ENCODE measurements at places on chromosomes 5 and 9.
A peak's percentile ranks its signal among the peaks of the same experiment; 100 is the strongest.

GRCh38 chr5:85453026-85453349 is 1068.3 kb upstream of the EDIL3 start:
- DNase-seq = no peak

GRCh38 chr5:127295454-127295853 is 4.9 kb downstream of the MEGF10 start:
- peak; percentile 35 for DNase-seq

GRCh38 chr5:134079748-134080581 is 34.5 kb upstream of the TCF7 start:
- DNase-seq = no peak

DNA sequence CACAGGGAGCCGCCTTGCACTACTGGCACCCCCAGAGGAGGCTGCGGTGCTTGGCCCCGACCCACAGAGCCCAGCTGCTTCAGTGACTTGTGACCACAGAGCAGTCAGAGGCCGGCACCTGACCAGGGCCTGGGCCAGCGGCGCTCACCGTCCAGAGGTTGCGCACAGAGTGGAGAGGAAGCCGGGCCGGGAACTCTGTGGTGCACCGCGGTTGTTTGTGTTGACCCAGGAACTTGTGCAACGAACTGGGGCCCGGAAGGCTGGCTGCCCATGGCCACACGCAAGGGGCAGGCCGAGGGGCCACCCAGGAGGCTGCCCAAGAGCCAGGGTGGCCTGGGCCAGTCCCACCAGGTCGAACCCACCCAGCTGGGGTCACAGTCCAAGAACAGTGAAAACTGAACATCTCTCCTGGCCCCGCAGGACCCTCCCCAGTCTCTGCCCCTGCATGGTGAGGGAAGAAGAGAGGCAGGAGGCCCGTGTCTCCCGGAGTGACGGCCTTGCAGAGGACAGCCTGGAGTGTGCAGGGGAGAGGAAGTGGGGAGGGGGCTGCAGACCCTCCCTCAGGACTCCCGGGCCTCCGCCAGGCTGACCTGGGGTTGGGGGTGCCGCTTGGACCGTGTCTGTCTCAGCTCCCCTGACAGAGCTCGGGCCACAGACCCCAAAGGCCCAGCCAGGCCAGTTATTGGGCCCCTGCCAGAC is 42.8 kb upstream of the EGFL7 start:
- peak; percentile 39 for DNase-seq

DNA sequence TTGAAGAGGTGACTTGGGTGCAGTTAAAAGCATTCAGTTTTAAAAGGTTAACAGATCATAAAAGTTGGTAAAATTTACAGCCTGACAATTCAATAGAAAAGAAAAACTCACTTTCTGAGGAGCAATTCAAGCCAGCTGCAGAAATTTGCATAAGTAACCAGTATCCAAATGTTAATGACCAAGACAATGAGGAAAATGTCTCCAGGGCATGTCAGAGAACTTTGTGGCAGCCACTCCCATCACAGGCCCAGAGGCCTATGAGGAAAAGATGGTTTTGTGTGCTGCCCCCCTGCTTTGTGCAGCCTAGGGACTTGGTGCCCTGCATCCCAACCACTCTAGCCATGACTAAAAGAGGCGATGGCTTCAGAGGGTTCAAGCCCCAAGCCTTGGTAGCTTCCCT is 1406.5 kb upstream of the ACO1 start:
- no peak for DNase-seq

DNA sequence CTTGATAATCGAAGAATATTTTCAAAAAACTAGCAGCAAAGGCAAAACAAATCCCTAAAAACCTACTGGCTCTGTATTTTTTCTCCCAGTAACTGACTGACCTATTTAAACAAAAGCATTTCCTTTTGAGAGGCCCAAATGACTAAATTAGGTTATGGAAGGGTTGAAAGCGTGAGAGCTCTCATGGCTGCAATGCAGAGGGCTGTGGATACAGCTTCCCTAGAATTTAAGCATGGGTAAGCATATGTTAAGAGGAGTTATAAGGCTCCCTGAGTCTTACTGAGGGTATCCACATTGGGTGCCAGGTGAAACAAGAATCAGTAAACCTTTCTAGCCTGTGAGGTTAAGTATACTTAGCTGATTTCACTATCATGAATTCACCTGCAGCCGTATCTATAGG is 32.3 kb downstream of the SHISAL2B start:
- no peak for DNase-seq

DNA sequence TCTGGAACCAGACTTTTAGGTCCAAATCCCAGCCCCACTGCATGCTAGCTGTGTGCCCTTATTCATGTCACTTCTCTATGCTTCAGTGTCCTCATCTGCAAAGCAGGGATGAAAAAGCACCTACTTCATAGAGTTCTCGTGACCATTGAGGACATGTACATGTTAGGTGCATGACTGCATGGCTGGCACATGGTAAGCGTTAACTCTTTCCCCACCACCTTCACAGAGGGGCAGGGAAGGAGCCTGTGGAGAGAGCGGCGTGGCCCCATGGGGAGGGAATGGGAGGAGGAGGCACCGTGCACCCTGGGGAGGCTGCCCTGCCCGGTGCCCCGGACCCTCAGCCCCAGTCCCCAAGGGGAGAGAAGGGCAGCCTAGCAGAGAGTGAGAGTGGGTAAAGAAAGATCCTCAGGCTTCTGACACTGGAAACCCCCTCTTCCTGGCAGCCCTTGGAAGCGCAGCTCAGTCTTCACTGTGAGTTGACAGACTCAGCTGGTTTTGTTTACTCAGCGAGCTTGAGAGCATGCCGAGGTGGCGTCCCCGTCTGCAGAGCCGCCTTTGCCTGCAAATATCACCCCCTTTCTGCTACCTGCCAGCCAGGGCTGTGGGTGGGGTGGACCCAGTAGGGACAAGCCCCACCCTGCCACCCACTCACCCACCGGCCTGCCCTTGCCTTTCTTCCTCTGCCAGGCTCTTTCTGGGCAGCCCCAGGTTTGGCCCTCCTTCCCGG is 10.6 kb upstream of the ANGPTL2 start:
- DNase-seq = peak; percentile 36

DNA sequence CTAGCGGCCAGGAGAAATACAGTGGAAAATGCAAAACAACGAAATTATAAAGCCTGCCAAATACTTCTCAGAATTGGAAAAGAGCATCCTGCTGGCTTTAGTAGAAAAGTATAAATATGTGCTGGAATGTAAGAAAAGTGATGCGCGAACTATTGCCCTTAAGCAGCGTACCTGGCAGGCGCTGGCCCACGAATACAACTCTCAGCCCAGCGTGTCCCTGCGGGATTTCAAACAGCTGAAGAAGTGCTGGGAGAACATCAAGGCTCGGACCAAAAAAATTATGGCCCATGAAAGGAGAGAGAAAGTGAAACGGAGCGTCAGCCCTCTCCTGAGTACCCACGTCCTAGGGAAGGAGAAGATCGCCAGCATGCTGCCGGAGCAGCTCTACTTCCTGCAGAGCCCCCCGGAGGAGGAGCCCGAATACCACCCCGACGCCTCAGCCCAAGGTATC is 15.0 kb downstream of the MSANTD3 start:
- DNase-seq = no peak

DNA sequence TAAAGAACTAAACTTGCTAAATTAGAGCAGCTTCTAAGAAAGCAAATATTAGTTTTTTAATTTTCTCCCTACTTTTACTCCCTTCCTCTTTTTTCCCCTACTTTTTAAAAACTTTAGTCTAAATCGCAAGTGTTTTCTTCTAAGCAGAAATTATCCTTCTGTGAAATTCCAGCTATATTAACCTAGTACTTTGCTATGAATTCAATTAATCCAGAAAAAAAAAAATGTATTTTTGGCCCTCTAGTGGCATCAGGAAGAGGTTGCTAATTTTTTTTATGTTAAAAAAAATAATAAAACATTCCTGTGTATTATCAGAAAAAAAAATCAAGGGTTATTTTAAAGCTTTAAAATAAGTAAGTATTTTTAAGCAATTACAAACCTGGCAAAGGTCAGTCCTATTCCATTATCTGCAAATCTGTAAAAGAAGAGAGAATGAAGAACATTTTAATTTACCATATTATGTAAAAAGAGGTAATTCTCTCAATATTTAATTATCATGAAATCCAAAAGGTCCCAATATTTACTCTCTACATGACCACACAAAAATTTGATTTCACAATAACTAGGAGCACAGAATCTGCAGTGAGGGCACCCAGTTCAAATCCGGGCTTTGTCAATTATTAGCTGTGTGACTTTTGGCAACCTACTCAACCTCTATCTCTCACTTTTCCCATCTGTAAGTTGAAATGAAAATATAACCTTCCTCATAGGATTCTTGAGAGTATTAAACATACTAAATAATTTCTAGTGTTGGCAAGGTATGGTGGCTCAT is 52.0 kb downstream of the CEMIP2 start:
- DNase-seq = no peak

DNA sequence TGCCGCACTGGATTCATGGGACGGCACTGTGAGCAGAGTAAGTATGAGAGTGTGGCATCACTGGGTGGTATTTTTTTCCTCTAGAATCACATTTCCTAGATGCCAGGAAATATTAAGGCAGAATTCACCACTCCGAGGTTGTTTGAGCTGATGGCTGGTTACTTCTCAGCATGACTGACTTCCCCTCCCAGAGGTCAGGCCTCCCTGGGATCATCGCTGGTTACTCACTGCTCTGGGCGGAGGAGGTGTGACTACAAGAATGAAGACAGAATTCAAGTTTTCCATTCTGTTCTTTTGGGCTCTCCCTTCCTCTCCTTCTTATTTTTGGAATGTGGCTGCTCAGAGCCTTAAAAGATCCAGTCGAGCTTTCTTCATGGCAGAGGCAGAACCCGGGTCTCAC is 76.6 kb upstream of the PRRC1 start:
- no peak for DNase-seq

GRCh38 chr9:33146298-33146697 is 20.8 kb downstream of the B4GALT1 start:
- no peak for DNase-seq

DNA sequence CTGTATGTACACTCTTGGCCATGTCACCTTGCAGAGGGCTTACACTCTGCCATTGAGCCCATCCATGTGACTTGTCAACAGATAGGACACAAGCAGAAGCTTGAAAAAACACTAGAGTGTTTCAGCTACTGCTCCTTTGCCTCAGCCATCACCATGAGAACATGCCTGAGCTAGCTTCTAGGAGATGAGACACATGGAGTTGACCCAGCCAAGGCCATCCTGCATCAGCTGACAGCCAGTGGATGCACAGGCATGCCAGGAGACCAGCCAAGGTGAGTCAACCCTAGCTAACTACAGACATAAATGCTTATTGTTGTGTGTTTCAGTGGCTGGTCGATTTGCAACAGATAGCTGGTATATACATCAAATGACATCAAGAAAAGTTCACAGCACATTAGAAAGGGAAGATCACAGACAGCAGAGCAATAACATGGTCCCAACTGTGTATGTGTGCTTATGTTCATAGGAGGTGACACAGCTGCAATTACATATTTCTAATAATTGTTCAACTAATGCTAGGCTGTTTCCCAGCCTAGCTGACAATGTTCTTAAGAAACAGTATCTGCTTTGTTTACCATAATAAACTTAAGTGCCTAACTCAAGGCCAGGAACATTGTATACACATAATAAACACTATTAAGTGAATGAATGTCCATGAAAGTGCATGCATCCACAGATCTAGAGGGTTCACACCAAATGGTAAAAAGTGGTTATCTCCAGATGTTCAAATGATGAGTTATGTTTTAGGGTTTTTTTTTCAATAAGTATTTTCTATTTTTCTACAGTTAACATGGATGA is 105.7 kb downstream of the SPOCK1 start:
- DNase-seq = no peak

GRCh38 chr9:92723299-92723625 is 41.4 kb downstream of the BICD2 start:
- peak; percentile 84 for DNase-seq

- DNase-seq = no peak
Measured at GRCh38 chr9:114288193-114289091, 34.5 kb upstream of the ORM1 start.

DNA sequence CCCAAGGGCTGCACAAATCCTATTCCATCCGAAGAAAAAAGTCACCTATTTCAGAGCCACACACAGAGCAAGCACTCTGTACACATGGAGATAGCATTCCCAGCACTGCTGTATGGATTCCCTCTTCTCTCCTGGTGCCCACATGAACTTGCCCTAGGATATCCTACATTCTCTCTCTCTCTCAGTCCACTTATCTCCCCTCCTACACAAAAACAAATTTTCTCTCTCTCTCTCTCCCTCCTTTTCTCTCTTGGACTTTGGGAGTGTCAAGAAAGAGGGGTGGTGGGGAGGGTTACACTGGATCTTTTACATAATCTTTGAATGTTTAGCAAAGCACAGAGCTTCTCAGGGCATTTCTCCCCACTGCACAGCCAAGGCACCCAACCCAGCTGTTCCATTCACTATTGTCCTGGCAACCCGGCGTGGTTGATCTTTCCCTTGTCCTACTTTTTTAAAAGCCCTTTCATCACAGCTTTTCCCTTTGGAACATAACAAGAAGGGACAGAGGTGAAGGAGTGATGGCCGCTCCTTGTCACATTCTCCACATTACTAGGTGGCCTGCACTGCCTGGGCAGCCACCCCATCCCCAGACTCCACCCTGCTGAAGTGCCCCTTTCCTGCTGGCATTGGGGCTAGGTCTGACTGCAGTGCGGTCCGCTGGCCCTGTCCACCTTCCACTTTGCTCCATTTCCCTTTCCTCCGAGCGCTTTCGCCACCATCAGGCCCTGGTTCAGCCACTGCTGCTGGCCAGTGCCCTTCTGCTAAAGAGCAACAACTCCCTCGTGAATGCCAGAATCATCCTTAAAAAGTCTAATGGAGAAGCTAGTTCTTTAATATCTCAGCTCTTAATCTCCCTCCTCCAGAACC is 22.2 kb upstream of the SLC1A3 start:
- DNase-seq = peak; percentile 55

- DNase-seq = no peak
Measured at GRCh38 chr9:70542311-70542931, 128.0 kb upstream of the KLF9 start.
